ENCODE measurements at places on chromosomes 7 and 10.

DNA sequence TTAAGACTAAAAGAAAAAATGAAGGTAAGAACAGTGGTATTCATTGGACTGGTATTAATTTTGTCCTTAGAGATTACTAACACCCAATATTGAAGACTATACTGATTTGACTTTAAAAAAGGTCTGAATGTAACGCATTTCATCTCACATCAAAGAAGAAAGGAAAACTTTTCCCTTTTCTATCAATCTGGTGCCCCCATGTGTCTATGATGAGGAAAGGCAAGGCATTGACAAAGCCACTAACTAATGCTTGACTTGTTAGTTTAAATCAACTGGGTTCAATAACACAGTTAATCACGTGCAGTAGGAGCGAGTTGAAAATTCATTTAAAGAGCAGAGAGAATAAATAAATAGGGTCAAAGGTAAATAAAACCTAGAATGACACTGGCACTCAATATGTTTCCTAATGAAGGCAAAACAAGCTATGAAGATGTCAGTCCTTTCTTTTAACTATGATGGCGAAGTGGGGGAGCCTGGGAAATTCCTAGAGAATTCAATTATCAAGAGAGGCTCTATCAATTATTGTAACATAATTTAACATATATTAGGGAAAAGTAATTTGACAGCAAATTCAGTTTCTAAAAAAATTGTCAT, 180.9 kb downstream of the ANK3 start:
- DNase-seq: peak; percentile 73

- no peak for DNase-seq
Observed at GRCh38 chr7:1541431-1542162, 11.1 kb downstream of the MAFK start.

DNA sequence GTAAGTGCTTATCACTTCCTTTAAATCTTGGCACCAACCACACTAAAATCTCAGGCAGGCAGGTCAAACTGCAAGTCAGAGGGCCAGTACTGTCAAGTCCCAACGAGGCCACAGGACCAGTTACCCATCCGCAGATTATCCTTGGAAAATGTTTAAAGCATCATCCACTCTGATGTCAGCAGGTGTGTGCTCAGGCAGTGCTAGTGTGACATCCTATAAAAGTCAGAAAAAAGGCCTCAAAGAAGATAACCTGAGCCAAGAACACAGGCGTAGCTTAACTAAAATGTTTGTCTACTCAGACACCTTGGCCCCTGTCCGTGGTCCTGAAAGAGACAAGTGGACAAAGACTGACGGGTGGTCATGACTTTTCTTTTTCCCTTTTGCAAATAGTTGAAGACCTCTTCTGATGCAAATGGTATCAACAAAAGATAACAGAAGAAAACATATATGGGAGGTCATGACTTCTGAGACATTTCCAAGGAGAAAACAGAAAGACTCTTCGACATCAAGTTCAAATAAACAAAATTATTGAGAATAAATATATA, 309.3 kb downstream of the KCNMA1 start:
- DNase-seq: peak; percentile 70

- no peak for DNase-seq
Observed at GRCh38 chr10:130364631-130365411, 228.6 kb downstream of the GLRX3 start.

GRCh38 chr7:79403879-79404278, 49.6 kb downstream of the MAGI2 start:
- no peak for DNase-seq

GRCh38 chr7:25391295-25391861, 163.1 kb upstream of the NPVF start:
- peak; percentile 48 for DNase-seq

GRCh38 chr7:37215290-37215923, 233.3 kb downstream of the ELMO1 start:
- no peak for DNase-seq

DNA sequence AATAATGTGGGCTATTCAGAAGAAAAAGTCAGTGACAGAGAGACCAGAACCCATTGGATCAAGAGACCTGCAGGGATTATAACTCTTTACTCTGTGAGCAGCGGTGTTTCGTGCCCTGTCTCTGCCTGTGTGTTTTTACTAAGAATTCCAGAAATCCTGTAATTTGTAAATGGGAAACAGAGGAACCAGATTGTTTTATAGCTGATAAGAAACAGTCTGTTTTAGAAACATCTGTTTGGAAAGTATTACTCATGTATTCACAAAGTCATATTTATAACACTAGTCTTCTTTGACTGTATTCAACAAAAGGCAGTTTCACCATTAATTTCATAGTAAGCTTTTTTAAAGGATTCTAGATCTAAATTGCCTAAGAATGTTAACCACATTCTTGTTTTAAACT, 30.0 kb upstream of the VDAC2 start:
- DNase-seq: no peak

- DNase-seq: peak; percentile 74
Observed at GRCh38 chr10:92688927-92689662, 660 bp upstream of the HHEX start.

GRCh38 chr10:30902621-30903396, 128.9 kb downstream of the ZNF438 start:
- no peak for DNase-seq

- DNase-seq: no peak
Observed at GRCh38 chr7:55504093-55504859, 68.0 kb downstream of the VOPP1 start.

DNA sequence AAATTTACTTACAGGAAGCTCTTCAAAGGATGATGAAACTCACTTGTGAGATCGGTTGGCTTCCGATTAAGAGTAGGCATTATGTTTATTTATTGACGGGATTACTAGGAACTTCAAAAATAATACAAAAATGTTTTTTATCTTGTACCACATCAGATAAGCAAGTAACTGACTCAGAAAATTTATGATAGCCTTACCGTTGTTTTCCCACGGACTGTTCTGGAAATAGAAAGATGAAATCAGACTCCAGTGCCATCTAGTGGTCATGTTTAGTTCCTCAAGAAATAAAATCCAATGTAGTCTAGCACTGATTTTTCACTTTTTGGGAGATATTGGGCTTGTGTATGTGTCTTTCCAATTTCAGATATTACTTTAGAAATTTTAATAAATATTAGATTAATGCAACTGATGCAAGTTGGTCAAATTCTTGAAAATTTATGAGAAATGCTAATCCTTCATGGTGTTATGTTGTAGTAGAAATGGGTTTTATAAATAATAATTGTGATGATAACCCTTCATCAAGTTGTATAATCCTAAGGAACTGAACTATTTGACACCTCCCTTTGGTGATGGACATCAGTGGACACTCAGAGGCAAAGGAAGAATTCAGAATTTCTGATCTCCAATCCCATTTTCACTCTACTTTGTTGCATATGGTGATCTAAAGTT, 168.8 kb downstream of the TMEM26 start:
- DNase-seq: peak; percentile 79

GRCh38 chr10:16809074-16809718, 8.0 kb downstream of the RSU1 start:
- DNase-seq: peak; percentile 78

GRCh38 chr7:50037086-50037485, 56.0 kb downstream of the ZPBP start:
- no peak for DNase-seq

- DNase-seq: no peak
Observed at GRCh38 chr7:76424413-76425111, at the start of gene ZP3. ZP3 (plus strand) TSS chr7:76424950; CDS start chr7:76424965, 15 bp downstream.

- no peak for DNase-seq
Observed at GRCh38 chr7:70446448-70447143, 685.3 kb upstream of the GALNT17 start.

DNA sequence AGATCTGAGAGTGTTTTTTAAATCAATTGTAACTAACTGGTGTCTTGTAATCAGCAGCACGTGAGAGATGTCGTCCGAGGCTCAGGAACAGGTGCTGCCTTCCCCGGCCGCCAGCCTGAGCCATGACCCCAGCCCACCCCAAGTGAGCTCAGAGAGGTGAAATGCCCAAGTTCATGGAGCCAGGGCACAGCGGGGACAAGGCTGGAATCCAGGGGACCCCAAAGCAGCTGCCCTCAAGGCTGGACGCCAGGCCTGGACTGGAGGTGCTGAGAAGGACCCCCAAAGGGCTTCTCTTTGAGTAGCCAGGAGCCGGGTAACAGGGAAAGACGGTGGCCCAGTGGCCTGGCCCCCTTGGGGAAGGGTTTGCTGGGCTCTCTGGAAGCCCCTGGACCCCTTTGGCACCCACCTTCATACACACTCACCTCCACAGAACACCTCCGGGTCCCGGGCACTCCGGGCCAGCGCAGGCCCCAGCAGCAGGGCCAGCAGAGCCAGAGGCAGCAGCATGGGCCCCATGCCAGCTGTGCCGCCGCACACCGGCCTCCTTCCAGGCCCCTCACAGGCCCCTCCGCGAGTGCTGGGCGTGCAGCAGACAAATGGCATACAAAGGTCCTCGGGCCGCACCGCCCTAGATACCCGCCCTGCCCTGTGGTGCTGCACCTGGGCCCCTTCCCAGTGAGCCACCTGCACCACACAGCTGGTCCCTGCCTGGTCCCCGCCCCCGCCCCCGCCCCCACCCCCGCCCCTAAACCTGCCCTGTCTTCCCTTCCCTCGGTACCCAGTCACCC, 24.0 kb upstream of the CNPY1 start:
- DNase-seq: no peak

DNA sequence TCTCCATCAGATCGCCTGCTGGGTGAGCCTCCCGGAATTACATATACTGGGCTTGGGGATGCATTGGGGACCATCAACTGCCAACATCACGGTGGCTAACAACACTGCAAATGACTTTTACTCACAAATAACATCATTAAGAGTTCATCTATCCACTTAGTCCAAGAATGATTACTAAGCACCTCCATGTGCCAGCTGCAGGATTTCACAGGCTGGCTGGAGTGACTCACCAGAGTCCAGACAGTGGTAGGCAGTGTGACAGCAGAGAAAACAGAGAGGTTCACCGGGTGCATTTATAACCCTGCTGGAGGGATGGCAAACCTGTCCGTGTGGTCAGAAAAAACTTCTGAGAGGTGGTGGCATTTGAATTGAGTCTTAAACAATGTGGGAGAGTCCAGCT, 3.2 kb upstream of the IGFBP3 start:
- no peak for DNase-seq

DNA sequence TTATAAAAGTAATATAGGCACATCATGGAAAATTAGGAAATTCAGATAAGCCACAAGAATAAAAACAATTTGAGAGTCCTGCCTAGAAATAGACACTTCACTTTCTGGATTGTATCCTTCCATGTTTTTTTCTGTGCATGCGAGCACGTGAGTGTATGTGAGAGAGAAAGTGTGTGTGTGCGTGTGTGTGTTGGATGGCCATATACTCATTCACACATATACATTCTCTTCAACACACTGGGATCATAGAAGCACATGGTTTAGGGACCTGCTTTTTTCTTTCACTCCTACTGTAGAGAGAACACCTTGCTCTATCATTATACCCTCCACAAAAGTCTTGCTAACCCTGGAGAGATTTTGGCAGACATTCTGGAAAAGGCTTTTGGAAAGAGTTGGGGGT, 7.5 kb downstream of the FFAR4 start:
- no peak for DNase-seq

- DNase-seq: no peak
Observed at GRCh38 chr7:120955577-120956149, 5.1 kb downstream of the ING3 start.

GRCh38 chr10:124802313-124802675, 675 bp downstream of the ABRAXAS2 start:
- DNase-seq: peak; percentile 69

DNA sequence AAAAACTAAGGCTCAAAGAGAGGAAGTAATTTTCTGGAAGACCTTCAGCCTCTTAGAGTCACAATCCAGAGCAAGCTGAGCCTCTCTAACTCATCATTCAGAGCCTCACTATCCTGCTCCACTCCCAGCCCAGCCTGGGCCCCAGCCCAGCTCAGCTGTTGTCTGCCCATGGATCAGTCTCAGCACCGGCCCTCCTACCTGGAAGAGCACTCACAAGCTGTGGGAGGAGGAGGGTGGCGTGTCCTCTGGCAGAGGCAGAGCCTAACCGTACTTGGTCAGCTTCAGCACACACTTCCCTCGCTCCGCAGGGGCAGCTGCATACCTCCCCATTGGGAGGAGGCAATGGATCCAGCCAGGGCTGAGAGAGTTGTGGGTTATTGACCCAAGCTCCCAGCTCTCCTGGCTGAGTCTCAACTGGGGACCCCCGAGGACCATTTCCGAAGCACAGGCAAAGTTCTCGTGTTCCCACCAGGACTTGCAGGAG, 66.7 kb upstream of the GPR26 start:
- no peak for DNase-seq

- peak; percentile 79 for DNase-seq
Observed at GRCh38 chr7:151550656-151551286, 31.1 kb upstream of the RHEB start.

- DNase-seq: no peak
Observed at GRCh38 chr7:21327422-21328409, 100.2 kb upstream of the SP4 start.

GRCh38 chr10:76206797-76207352, 775.5 kb downstream of the LRMDA start:
- no peak for DNase-seq

GRCh38 chr7:66213637-66214036, 8.5 kb downstream of the TPST1 start:
- DNase-seq: no peak

GRCh38 chr10:72079356-72079755, 9.0 kb downstream of the SPOCK2 start:
- DNase-seq: no peak

DNA sequence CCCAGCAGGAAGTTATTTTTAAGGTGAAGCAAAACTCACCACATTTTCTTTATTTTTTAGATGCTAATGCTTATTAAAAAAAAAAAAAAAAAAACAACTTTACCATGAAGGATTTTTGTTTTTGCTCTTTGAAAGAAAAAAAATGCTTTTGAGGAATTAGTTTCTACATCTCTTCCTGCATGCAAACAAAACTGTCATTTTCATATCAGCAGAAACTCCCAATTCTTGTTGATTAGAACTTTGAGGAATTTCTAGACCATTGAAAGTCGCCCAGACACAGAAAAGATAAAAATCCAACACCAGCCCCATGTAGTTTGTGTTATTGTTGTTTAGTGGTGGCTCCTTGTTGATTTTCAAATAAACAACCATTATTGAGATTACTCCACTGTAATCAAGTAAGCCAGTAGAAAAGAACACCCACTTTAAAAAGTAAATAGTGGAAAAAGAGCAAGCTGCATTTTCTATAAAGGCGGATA, 14.3 kb downstream of the SKIDA1 start:
- DNase-seq: no peak

DNA sequence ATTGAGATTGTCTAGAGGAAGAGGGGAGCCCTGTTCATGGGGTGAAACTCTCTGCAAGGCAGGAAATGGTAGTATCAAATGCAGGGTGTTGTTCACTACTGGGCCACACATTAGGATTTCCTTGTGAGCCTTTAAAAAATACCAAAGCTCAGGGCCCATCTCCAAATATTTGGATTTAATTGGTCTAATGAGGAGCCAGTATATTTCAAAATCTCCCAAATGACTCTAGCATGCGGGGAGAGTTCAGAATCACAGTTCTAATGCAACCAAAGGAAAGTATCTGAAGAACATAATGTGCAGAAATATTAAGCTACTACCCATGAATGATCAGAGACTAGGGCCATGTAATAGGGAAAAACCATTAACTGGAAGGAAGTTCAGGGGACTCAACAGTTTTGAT, 27.3 kb downstream of the JCAD start:
- no peak for DNase-seq

GRCh38 chr7:103914147-103914899, 75.1 kb downstream of the RELN start:
- DNase-seq: no peak

- DNase-seq: no peak
Observed at GRCh38 chr10:75658915-75659314, 227.5 kb downstream of the LRMDA start.

GRCh38 chr7:124908259-124908658, 21.4 kb downstream of the POT1 start:
- DNase-seq: no peak

GRCh38 chr10:48798481-48799254, 114.0 kb downstream of the WDFY4 start:
- DNase-seq: no peak

Data from hematopoietic multipotent progenitor cell treated with erythropoietin and hydrocortisone succinate and interleukin-3 and kit ligand, for 4 days (in vitro differentiated cells).